ENCODE measurements at places on chromosomes 3 and 15.

DNA sequence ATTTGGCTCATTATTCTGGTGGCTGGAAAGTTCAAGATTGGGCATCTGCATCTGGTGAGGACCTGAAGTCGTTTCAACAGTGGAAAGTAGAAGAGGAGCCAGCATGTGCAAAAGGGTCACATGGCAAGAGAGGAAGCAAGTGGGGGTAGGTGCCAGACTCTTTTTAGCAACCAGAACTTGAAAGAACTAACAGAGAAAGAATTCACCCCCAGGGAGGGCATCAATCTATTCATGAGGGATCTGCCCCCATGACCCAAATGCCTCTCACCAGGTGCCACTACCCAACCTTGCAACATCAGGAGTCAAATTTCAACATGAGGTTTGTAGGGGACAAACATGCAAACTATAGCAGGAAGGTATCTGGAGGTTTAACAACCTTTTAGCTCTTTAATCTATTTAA is 10.3 kb upstream of the RYK start:
- DNase-seq = no peak

- no peak for DNase-seq
Measured at GRCh38 chr15:101056366-101057334, 137.5 kb downstream of the LRRK1 start.

DNA sequence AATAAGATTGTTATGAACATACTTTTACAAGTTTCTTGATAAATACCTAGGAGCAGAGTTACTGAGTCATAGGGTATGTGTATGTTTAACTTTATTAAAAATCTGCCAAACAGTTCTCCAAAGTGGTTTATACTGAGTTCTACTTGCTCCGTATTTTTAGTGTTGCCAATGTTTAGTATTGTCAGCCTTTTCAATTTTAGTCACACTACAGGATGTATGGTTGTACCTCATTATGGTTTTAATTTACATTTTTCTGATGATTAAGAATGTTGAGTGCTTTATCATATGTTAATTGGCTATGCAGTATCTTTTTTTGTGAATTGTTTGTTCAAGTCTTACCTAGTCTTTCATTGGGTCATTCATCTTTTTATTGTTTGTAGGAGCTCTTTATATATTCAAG is 4.3 kb downstream of the TMOD3 start:
- no peak for DNase-seq

DNA sequence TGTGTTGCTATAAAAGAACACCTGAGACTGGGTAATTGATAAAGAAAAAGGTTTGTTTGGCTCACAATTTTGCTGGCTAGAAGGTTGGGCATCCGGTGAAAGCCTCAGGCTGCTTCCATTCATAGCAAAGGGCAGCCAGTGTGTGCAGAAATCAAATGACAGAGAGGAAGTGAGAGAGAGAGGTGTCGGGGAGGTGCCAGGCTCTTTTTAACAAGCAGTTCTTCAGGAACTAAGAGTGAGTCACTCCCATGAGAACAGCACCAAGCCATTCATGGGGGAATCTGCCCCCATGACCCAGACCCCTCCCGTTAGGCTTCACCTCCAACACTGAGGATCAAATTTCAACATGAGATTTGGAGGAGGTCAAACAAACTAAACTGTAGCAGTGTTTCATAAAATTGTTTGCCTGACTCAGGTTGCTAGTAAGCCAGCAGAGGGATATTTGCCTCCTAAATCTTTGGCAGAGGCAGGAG is 4.5 kb upstream of the PARP15 start:
- peak; percentile 82 for DNase-seq

GRCh38 chr3:19644405-19644804 is 289.6 kb downstream of the EFHB start:
- no peak for DNase-seq

GRCh38 chr3:174253940-174254339 is 605.2 kb upstream of the NAALADL2 start:
- no peak for DNase-seq

GRCh38 chr15:61016087-61016486 is 213.0 kb downstream of the RORA start:
- no peak for DNase-seq

DNA sequence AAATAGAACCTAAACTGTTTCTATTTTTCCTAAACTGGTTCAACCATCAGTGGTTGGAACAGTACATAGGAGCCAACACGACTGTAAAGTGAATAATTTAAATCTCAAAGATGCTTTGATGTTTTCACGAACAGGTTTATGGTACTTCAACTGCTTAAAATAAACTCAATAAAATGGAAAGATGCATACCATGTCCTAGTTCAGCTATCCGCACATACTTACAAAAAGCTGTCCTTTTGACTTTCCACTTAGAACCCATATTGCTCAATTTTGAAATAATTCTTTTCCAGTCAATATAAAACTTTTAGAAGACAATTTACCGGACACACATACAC is 902 bp downstream of the CMTM6 start:
- no peak for DNase-seq

DNA sequence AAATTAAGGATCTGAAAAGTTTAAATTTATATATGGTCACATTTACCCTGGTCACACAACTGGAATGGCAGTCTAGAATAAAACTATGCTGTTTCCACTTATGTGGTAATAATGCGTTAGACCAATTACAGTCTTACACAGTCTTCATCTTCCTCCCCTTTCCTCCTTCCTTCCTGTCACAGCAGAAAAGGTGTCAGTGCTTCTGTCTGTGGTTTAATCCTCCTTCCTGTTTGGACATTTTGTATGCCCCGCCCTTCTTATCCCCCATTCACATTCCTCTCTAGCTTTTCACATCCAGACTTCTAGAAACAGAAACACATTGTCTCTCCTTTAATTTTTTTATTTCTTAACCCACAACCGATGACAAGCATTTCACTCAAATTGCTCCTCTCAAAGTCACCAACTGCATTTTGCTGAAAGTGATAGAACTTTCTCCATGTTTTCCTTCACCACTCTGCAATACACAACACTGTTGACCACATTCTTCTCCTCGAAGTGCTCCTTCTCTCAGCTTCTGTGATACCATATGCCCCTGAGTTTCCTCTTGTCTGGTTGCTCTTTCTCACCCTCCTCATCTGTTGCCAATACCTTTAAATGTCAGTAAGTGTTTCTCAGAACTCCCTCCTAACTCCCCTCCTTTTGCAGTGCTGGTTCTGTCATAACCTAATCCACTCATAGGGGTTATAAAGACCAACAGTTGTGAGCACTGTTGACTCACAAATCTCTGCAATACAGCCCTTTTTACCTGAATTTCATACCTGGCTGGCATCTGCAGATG is 271.6 kb downstream of the UBE2E2 start:
- no peak for DNase-seq

- DNase-seq = peak; percentile 81
Measured at GRCh38 chr15:40340740-40341400, at the start of gene CCDC9B. CCDC9B (minus strand) TSS chr15:40340939; CDS start chr15:40340819, 120 bp downstream.

DNA sequence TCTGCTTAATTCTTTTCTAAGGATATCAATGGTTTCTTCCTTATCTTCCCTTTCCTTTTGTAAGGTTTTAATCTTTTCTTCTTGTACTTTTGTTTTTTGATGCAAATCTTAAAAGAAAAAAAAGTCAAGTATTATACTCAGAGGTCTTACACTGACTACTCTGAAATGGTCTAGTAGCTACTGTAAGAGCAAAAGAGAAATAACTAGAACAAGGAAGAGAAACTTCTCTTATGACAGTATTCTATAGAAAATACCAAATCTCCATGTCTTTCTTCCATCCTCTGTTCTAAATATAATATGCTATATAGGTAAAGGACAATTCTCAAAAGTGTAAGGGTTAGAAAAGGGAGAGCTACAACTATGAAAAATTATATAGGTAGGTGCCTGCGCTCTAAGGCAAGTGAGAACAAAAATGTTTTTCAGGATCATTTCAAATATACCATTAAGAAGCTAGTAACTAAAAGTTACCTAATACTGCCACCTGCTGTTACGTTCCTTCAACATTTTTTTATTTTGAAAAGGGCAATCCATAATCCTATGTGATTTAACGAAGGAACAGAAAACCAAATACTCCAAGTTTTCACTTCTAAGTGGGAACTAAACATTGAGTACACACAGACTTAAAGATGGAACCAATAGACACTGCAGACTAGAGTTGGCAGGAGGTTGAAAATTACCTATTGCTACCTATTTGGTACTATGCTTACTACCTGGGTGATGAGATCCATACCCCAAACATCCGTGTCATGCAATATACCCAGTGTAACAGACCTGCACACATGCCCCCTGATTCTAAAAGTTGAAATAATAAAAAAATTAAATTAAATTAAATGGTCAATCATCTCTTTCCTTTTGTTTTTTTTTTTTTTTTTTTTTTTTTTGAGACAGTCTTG is 36.7 kb downstream of the CIP2A start:
- peak; percentile 57 for DNase-seq

DNA sequence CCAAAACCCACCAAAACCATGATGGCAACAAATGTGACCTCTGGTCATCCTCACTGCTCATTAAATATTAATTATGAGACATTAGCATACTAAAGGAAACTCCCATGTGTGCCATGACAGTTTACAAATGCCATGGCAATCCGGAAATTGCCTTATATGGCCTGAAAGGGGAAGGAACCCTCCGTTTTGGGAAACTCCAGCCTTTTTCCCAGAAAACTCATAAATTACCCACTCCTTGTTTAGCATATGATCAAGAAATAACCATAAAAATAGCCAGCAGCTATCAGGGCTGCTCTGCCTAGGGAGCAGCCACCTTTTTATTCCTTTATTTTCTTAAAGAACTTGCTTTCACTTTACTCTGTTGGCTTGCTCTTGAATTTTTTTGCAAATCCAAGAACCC is 992.7 kb downstream of the NTRK3 start:
- DNase-seq = no peak

GRCh38 chr3:93969997-93970396 is 3.7 kb downstream of the PROS1 start:
- DNase-seq = no peak

- no peak for DNase-seq
Measured at GRCh38 chr3:135217730-135218129, 422.7 kb downstream of the EPHB1 start.

GRCh38 chr3:136075811-136076210 is 110.3 kb downstream of the PPP2R3A start:
- DNase-seq = no peak

- DNase-seq = no peak
Measured at GRCh38 chr3:173258697-173259096, 117.7 kb upstream of the SPATA16 start.

DNA sequence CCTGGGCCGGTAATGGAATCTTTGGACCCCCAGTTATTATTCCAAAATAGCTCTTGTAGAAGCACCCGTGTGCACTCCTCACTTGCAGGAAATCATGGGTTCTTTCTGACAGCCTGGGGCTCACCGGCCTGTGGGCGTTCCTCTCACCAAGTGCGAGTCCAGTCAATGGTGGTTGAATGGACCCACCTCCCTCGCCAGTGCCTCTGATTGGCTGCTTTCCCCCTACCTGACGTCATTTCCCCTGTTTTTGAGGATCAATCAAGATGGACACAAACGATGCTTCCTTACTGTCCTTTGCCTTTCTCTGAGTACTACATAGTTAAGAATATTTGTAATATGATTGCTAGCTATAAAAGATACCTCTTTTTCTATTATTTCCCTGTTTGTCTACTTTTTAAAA is 18.1 kb downstream of the MOBP start:
- no peak for DNase-seq

- DNase-seq = no peak
Measured at GRCh38 chr15:98823012-98823458, 174.7 kb downstream of the IGF1R start.

- no peak for DNase-seq
Measured at GRCh38 chr15:74345051-74345450, 22.4 kb downstream of the CYP11A1 start.

- DNase-seq = no peak
Measured at GRCh38 chr15:68363353-68363752, 68.6 kb downstream of the ITGA11 start.

GRCh38 chr15:50355980-50356379 is 982 bp upstream of the GABPB1 start:
- DNase-seq = no peak

- DNase-seq = no peak
Measured at GRCh38 chr3:41304593-41304992, 105.3 kb downstream of the CTNNB1 start.

- DNase-seq = no peak
Measured at GRCh38 chr15:41161736-41162135, 45.7 kb upstream of the INO80 start.

- no peak for DNase-seq
Measured at GRCh38 chr3:50630394-50630793, 13.4 kb downstream of the MAPKAPK3 start.

DNA sequence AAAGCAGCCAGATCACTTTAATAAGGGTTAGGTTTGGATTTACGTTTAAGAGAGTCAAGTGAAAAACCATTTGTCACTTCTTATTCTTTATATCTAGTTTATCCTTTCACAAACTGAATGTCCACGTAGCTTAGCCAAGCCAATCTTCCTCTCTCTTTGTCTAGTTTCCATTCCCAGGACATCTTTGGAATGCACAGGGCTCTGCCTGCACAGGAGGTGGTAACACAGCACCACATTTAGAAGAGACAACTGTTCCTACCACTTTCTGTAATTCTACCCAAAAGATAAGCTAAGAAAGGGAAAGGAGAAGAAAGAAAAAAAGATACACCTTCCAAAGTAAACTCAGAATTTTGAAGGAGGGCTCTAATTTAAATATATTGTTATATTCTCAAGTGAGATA is 67.9 kb downstream of the IGSF11 start:
- DNase-seq = no peak
